ENCODE measurements at places on chromosomes 2 and 18.

DNA sequence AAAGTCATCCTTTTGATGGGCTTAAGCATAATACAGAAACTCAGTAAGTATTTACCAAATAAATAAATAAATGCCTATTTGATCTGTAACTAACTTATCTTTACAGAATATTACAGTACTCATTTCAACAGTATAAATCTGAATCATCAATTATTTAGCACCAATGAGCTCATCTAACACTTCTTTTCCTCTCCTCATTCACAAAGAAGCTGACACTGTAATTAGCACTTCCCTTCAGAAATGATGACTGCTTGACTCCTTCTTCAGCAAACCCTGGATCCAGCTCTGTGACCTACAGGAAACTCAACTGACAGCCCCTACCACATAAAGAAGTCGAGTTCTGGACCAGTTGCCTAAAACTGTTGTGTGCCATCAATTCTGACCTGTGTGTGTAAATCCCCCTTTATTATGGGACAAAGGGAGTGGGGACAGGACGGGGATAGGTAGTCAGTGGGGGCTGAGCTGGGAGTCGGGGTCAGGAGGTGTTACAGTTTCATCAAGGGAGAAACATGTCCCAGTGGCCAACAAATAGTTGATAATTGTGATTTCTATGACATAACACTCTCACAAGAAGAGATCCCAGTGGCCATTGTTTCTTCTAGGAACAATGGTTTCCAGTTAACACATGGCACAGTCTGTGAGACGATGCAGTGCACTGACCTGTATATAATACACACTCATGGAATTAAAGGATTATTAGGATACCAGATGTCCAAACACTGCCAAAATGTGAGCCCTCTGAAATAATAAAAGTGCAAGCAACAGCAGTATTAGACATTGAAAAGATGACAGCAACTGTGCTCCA, 68.7 kb downstream of the STK39 start:
- no peak for DNase-seq

DNA sequence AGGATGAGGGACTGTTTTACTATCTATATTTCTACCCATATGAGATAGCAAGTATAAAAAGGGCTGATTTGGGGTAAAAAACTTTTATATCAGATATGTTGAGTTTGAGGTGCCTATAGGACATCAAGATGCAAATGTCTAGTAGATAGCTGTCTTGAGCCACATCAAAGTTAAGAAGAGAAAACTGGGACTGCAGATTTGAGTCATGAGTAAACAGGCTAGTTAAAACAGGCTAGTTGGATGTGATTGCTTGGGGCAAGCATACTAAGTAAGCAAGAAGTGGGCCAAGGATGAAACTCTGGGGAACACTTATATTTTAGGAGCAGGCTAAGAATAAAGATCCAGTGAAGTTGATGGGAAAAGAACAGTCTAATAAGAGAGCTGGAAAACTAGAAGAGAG, 2.8 kb upstream of the SCRN3 start:
- no peak for DNase-seq

GRCh38 chr2:12338946-12339697, 377.6 kb upstream of the TRIB2 start:
- DNase-seq: no peak

DNA sequence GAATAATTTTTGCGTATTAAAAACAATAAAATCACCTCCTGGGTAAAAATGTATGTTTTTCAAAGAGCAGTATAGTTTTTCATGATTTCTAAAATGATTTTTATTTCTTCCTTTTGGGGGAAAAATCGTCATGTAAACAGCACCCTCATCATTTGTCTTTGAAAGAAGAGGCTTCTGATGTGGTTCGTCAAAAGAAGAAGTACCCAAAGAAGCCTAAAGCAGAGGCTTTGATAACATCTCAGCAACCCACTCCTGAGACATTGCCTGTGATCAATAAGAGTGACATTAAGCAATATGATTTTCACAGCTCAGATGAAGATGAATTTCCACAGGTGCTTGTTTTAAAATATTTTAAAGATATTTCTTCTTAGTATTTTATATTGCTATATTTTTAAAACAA, 110.2 kb upstream of the KIF5C start:
- no peak for DNase-seq

GRCh38 chr18:69723434-69723833, 224.2 kb downstream of the CD226 start:
- no peak for DNase-seq

DNA sequence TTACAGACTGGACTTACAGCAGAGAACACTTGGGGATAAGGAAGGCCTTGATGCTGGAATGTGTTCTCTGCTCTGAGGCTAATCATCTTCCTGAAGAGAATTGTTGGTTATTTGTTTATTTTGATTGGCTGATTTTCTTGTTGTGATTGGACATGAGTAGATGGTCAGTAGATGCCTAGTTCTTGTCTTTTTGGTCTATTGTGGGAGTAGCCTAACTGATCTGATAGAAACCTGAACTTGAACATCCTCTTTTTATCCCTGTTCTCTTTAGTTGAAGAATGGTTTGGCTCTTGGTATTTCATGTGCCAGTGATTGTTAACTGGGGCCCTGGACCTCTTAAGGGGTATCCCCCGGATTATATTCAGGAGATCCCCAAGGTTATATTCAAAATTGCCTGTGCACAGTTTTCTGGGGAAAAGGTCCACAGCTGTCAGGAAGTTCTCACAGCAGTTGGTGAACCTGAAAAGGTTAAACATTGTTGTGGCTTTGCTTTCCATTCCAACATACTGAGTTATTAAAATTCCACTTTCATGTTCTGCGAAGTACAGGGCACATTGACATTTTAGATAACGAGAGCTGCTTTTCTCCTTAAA, 13.6 kb downstream of the TWSG1 start:
- DNase-seq: no peak

DNA sequence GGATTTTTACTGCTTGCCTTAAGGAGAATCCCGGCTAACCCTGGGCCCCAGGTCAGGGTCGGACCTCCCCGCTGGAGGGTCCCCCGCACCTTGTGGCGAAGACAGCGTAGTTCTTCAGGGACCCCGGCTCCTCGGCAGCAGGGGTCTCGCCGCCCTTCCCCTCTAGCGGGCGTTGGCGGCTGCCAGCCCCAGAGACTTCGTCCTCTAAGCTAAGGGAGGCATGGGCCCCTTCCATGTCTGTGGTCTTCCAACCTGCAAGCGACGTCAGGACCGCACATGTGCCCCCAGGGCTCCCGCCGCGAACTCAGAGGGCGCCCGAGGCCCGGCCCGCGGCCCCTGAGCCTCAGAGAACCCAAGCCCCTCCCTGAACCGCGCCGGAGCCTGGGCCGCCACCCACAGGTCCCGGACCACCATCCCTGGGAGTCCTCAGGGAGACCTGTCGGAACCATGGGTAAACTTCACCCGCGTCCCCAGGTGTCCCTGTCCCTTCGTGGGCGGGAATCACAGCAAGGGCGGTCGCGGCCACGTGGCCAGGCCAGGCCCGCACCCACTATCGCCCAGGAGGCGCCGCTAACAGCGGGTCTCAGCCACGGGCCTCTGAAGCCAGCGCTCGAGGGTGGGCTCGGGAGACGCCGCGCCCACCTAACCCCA, 562 bp downstream of the ANKMY1 start:
- DNase-seq: no peak

- no peak for DNase-seq
These were observed 41.6 kb upstream of the MAP4K4 start for GRCh38 chr2:101655702-101656422.

GRCh38 chr18:551404-552061, 28.6 kb upstream of the CETN1 start:
- no peak for DNase-seq

GRCh38 chr18:4765401-4765800, 310.3 kb upstream of the DLGAP1 start:
- DNase-seq: no peak

All from umbilical cord (tissue), 2 donors.